Stimulated activated CD8-positive, alpha-beta memory T cell treated with anti-CD3 and anti-CD28 coated beads, Interleukin-2, amount 100 ng/mL, for 1 hour (primary cell): ENCODE measurements at places on chromosomes 1 and 21.

DNA sequence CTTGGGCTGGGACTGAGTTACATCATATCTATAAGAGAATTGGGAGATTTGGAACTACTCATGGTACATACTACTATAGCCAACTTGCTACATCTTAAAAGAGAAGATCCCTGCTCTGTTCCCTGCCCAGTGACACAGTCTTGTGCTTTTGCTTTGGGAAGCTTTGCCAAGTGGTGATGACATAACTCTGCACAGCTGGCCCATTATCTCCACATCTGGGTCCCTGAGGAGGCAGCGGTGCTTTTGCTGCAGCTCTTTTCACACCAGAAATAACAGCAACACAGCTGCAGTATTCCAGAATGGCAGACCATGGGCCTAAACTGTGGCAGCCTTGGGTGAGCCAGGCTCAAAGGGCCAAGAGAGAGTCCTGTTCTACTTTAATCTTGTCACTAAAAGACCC is 296.0 kb downstream of the HHAT start:
- no peak for DNase-seq

DNA sequence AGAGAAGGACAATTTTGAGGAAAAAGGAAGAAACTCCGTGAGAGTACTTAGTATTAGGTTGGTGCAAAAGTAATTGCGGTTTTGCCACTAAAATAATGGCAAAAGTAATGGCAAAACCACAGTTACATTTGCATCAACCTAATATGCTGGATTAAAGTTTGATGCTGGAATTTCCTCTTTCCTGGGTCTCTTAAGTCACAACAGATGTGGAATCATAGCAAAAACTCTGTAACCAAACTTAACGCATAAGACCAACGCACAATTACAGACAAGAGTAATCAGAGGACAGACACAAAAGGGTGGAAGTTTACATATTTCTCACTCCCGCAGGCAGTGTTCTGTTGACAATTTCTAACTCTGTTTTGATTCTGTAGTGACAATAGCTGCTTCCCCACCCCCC is 182.4 kb downstream of the BACH1 start:
- DNase-seq, result no peak

- no peak for DNase-seq
These were observed 17.2 kb upstream of the NPHP4 start for GRCh38 chr1:6009120-6010040.

DNA sequence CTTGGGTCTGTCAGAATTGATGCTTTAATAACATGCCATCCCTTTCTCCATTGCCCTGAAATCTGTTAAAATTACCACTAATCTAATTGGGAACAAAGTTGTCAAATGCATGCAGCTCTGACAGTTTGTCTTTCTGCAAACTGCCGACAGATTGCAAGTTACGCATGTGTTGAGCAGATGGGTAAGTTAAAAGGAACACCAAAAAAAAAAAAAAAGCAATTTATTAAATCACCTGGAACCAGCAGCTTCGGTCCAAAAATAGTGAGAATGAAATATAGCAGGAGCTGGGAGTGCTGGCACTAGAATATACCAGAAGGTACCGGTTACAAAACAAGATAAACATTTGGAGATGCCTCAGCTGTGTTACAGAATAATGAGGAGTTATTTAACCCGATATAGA is 149.6 kb upstream of the C1orf87 start:
- DNase-seq, result no peak

DNA sequence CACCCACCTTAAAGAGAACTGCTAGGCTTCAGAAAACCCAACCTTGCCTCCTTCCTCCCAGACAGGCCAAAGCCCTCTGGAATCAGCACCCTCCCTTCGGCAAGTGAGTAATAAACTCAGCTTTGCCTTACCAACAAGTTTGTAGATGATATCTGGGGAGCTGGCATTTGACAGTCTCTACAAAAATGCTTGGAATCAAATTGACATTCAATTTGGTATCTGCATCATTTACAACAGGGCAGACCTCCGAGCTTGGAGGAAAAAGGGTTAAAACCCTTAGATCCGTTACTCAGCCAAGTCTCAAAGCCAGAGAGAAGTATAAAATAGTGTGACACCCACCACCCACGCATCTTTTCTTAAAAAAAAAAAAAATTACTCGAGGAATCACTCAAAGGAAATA is 149.3 kb upstream of the EDN2 start:
- DNase-seq, result no peak

- DNase-seq, result no peak
These were observed 36.5 kb downstream of the RLF start for GRCh38 chr1:40197656-40198055.

DNA sequence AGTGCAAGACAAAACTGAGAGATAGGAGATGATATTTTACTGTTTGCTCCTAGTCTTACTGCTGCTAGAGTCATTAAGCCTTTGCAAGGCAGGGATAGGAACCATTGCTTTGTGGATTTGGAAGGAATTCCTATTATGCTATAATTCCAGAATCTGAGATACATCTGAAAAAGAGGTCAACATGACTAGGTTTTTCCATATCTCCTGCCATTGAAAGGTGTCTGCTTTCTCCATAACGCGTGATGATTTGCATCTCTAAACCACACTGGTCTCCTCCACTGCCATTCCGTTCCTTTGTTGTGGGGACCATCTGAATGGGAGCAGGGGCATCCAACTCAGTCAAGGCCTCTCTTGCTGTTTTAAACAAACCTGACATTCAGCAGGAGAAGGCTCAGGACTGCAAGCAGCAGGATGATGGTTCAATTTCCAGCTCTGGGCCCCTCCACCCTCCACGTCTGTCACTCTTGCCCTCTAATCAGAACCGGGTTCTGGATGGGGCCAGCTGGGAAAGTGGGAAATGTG is 45.2 kb downstream of the PLPP3 start:
- DNase-seq, result no peak

DNA sequence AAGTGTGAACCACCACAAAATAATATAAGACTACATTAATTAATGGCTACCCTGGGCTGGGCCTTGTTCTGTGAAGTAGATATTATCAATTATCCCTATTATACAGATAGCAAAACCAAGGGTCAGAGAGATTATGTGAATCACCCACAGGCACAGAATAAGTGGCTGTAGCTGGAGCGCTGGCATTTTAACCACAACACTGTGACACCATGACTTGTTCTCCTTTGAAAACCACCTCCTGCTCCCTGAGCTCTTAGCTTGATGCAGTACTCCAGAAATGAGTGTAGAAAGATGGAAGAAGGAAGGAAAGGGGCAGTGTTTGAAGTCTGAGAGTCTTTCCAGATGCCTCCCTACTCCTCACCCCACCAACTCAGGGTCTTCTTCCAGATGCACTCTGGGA is 29.5 kb upstream of the JUN start:
- DNase-seq, result no peak

DNA sequence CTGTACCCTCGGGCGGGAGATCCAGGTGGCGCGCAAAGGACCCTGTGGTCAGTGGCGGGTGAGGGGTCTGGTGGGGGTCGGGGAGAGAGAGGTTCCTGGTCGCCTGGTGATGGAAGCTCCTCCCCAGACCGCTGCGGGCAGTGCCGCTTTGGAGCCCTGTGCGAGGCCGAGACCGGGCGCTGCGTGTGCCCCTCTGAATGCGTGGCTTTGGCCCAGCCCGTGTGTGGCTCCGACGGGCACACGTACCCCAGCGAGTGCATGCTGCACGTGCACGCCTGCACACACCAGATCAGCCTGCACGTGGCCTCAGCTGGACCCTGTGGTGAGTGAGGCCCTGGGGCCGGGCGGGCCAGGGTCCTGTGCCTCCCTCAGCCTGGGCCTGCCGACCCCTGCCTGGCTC is 23.5 kb downstream of the AGRN start:
- DNase-seq, result no peak

- DNase-seq, result no peak
These were observed 18.8 kb downstream of the TMPRSS15 start for GRCh38 chr21:18384771-18385170.

DNA sequence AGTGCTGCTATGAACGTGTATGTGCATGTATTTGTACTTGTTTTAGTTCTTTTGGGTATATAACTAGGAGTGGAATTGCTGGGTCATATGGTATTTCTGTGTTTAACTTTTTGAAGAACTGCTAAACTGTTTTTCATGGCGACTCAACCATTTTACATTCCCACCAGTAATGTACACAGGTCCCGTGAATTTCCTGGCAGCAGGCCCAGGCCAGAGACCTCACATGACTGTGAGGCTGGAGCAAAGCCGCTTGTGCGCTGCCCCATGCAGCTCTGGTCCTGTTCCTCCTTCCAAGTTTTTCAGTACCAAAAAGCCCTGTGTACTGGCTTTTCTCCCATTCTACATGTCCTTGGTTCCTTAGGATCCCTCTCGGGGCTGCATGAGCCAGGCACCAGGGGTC is 29.6 kb downstream of the ACOT11 start:
- DNase-seq, result no peak

- no peak for DNase-seq
These were observed 131.3 kb downstream of the RGS7 start for GRCh38 chr1:241225741-241226140.

DNA sequence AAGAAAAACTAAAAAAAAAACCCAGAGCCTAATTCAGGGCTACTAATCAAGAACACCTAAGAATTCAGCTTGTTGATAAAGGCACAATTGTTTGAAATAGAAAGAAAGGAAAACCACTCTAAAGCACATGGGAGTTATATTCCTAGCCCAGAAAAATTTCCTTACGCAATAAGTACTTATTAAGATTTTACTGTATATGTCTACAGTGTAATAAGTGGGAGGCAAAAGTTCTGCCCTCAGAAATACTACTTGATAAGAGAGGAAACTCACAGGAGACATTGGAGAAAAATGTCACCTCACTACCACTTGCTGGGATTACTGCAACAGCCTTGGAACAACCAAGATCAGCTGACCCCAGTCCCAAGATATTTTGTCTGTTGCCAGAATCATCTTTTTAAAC is 66.1 kb downstream of the IARS2 start:
- DNase-seq, result no peak

- DNase-seq, result no peak
These were observed 67.6 kb upstream of the ST6GALNAC5 start for GRCh38 chr1:76799700-76800099.

GRCh38 chr1:114156538-114157274 is 3.0 kb upstream of the SYT6 start:
- DNase-seq, result no peak

DNA sequence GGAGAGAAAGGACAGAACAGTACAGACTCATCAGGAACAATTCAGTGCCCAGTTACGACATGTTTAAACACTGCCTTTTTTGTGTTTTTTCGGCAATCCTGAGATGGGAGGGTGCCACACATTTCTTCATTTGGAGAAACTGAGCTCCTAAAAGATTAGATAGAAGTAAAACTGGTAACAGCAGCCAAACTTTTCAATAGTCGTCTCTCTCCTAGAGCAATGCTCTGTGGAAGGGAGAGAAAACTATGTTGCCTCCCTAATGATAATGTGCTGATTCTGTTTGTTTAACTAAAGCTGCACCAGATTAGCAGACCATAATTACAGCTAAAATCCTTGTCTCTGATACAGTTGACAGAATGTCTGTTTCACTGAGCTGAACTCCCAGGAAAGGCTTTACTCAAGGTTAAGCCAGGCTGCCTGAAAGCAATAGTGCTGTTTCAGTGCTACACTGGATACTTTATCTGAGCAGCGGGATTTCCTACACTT is 76.2 kb upstream of the CXADR start:
- no peak for DNase-seq
